ENCODE measurements at places on chromosomes 13 and 19.

- DNase-seq, result no peak
Measured at GRCh38 chr19:29324291-29324680, 111.3 kb upstream of the UQCRFS1 start.

- DNase-seq, result no peak
Measured at GRCh38 chr13:30551189-30551588, 66.5 kb upstream of the USPL1 start.

GRCh38 chr13:52452470-52452869 is 2.0 kb upstream of the VPS36 start:
- no peak for DNase-seq

DNA sequence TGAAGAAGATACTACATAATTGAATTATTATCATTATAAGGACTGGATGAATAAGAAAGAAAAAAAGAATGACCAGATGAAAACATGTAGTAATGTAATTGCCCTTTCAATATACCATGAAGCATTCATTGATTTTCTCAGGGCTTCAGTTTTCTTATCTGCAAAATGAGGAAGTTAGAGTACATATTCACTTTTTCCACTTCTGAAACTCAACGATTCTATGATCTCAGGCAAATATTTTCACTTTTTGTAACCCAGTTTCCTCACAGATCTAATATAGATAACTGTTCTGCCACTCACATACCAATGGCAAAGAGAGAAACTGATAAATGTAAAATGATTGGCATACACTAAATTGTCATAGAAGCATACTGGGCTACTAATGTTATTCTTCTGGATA is 856.6 kb upstream of the KLHL1 start:
- DNase-seq, result no peak

- no peak for DNase-seq
Measured at GRCh38 chr13:61162636-61163035, 253.0 kb downstream of the PCDH20 start.

DNA sequence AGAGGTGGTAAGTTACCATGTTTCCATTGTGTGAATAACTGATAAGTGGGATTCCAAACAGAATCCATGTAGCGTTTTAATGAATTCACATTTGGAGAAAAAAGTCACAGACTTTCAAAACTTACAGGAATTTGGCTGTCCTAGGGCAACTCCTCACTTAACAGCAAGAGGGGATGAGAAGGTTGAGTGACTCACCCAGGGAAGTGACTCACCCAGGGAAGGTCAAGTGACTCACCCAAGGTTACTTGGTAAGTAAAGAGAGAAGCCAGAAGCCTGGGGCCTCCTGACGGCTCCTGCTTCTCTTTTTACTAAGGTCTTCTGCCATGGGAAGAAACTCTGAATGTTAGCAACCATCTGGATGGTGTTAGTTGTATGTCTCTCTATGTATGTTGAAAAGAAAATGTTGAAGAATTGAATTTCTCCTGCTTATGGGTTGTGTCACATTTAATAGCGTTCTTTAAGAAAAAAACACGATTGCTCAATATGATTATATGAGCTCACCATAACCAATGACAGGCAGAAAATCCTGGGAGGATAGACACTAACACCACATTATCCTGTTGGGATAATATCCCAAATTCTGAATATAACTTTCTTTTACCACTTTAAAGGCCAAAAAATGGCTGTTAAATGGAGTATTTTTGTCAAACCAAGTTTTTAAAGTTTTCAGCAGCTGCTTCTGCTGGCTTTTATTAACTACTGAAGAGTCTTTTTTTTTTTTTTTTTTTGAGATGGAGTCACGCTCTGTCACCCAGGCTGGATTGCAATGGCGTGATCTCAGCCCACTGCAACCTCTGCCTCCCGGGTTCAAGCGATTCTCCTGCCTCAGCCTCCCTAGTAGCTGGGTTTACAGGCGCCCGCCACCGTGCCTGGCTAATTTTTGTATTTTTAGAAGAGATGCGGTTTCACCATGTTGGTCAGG is 195.6 kb downstream of the GGACT start:
- DNase-seq, result peak; percentile 51

DNA sequence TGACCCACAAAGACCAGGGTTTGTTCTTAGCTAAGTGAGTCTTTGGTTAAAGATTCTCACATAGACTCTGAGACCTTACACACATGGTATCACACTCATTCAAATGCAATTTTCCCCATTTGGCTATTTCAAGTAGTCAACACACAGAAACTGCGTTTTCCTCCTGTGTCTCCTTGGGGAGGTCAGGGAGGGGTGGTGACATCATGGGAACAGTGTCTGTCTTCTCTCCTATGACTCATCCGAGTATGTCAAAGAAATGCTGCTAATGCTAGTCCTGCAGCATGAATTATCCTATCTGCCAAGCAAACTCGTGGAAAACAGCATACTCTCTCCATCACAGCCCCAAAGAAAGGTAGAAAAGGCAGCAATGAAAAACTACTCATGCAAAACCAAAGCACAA is 100.2 kb downstream of the ENOX1 start:
- DNase-seq, result no peak

GRCh38 chr19:38273499-38273898 is 9.1 kb downstream of the SPINT2 start:
- no peak for DNase-seq

- no peak for DNase-seq
Measured at GRCh38 chr13:100517728-100518127, 70.9 kb downstream of the GGACT start.

Measured in activated T-helper 9 cell treated with anti-CD3 and anti-CD28 coated beads, Interleukin-2, amount 50 U/mL, for 16 hours (primary cell).